ENCODE measurements at places on chromosomes 4 and X.
A peak's percentile ranks its signal among the peaks of the same experiment; 100 is the strongest.

DNA sequence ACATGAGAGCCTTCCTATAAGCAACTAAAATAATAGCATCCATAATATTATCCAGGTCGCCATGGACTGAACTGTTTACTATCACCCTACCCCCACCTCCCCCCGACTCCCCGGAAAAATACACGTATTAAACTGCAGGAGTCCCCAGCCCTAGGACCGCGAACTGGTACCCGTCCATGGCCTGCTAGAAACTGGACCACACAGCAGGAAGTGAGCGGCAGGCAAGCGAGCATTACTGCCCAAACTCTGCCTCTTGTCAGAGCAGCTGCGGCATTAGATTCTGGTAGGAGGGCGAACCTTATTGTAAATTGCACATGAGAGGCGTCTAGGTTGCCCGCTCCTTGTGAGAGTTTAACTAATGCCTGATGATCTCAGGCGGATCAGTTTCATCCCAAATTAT, 405.8 kb upstream of the ADGRL3 start:
- no peak for DNase-seq

- no peak for DNase-seq
Observed at GRCh38 chr4:128241425-128241913, 46.1 kb downstream of the PGRMC2 start.

- DNase-seq: no peak
Observed at GRCh38 chr4:14387647-14388046, 614.6 kb upstream of the CPEB2 start.

GRCh38 chrX:8067754-8068462, 103.2 kb downstream of the VCX2 start:
- no peak for DNase-seq

GRCh38 chrX:136048446-136048845, 63.2 kb downstream of the SLC9A6 start:
- DNase-seq: no peak

DNA sequence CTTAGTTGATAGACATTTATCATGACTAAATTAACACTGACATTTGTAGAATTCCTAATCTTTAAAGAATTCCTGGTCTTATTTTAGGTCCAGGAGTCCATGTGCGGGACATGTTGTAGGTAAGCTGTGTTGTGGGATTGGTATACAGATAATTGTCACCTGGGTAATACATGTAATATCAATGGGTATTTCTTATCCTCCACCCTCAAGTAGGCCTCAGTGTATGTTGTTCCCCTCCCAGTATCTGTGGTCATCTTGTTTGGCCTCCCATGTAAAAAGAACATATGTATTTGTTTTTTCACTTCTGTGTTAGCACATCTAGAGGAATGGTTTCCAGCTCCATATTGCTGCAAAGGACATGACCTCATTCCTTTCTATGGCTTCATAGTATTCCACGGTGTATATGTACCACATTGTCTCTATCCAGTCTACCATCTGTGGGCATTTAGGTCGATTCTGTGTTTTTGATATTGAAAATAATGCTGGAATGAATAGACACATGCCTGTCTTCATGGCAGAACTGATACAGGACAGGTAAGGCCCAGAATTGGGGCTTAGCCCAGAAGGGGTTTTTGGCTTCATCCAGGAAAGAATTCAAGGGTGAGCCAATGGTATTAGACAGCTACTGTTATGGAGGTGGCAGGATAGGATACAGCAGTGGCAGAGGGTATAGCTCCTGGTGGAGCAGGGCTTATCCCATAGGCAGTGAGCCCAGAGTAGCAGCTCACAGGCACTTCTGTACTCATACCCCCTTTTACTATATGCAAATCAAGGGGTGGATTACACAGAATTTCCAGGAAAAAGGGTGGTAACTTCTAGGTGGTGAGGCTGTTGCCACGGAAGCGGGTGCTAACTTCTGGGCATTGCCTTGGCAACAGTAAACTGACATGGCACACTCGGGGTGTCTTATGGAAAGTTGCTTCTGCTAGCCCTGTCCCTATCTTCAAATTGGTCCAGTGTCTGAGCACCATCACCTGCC, 66.1 kb upstream of the WDR1 start:
- DNase-seq: peak; percentile 36

DNA sequence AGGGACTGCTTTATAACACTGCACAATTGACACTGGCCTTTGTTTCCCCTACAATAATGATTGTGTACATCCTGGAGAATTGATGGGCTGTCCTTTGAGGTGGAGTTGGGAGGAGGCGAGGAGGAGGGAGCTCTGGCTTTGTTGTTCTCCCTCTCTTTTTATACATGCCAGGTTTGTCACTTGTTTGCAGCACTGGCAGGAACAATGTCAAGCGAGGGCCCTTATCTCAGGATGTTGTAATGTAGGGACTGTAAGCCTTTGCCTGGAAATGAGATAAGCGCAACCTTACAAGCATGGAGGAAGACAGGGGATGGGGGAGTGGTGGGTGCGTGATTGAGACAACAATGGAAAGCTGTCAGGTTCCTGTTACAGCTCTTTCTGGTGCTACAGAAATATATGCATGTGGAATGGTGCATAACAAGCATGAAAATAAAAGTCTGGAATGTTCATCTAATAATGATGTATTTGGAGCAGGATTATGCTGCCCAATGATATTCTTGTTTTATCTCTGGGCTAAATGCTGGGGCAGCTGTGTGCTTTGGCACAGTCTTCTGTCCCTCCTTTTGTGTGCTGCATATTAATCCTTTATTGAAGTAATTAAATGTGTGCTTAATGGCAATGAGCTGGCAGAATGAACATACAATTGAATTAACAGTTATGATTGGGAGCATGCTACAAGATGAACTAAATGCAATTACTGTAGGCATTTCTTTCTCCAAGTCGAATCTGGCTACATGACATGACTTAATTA, 294.4 kb downstream of the GPAT3 start:
- DNase-seq: no peak

- no peak for DNase-seq
Observed at GRCh38 chr4:111120191-111120590, 497.3 kb upstream of the PITX2 start.

- peak; percentile 68 for DNase-seq
Observed at GRCh38 chrX:1581132-1581531, 10.3 kb upstream of the AKAP17A start.

GRCh38 chr4:24793219-24794005, 2.0 kb upstream of the SOD3 start:
- peak; percentile 26 for DNase-seq

- no peak for DNase-seq
Observed at GRCh38 chrX:27162496-27162895, 300.6 kb downstream of the PPP4R3C start.

DNA sequence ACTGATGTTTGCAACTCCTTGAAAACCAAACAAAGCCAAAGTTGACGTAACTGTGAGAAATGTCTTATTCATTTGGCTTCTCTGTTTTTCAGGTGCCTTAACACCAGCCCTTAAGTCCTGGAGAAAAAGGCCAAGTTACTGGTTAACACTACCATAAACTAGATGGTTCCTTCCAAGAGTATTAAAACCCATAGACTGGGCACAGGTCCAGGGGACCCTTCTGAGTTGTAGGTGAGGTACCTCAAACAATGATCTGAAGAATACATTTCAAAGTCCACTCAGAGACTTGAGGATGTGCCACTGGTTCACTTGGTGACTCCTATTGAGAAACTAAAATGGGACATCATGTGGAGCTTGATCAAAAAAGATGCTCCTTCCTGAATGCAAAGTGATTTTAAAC, 87.0 kb downstream of the NKX6-1 start:
- no peak for DNase-seq

- DNase-seq: no peak
Observed at GRCh38 chr4:122895336-122895995, 26.9 kb downstream of the NUDT6 start.

GRCh38 chr4:21885770-21886169, 62.8 kb downstream of the KCNIP4 start:
- no peak for DNase-seq

GRCh38 chr4:74671080-74671698, 123.1 kb downstream of the BTC start:
- DNase-seq: peak; percentile 85

DNA sequence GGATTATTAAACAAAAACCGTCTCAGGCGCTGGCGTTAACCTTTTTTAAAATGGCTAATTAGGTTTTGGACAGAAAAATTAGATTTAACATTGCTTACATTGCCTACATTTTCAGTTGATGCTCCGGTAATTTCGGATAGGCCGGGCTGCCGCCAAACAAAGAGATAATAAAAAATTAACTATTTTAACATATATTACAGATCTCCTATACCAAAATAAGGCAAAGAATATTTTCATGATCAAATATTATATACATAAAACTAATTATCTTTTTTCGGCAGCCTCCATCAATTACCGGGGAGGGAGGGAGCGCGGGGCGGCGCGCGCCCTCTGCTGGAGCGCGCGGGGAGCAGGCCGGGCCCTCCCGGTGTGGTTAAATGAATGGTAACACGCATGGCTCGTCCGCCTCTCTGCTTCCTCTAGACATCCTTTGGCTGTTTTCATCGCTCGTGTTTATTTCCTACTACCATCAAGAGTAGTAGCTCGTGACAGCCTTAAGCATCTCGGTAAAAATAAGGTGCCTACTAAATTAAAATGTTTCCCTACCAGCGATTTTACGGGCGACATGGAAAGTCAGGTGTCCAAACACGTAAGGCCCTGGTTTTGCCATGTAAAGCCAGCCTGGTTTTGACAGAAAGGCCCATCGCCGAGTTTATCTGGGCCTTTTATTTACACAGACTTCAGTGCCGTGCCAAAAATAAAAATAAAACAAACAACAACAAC, 52.4 kb upstream of the TMEM33 start:
- peak; percentile 70 for DNase-seq

- peak; percentile 26 for DNase-seq
Observed at GRCh38 chrX:12702509-12703091, 88.6 kb upstream of the PRPS2 start.

- no peak for DNase-seq
Observed at GRCh38 chr4:106149911-106150310, 166.1 kb downstream of the TBCK start.

DNA sequence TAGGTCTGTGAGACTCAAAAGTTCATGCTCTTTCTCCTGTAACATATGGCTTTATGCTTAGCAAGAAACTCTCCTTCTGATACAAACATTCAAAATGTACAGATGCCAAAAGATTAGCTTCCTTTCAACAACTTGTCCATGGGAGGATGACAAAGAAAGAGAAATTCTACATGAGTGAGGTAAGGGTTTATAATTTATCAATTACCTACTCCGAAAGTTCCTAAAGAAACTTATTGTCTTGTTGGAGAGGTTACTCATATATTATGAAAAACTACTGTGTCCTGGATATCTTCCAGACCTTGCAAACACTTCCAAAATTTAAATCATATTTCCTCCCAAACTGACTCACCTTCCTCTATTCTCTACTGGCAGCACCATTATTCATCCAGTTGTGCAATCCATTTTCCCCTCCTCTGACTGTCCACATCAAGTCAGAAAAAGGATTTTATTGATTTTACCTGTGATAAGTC, 65.1 kb downstream of the ENPEP start:
- no peak for DNase-seq

DNA sequence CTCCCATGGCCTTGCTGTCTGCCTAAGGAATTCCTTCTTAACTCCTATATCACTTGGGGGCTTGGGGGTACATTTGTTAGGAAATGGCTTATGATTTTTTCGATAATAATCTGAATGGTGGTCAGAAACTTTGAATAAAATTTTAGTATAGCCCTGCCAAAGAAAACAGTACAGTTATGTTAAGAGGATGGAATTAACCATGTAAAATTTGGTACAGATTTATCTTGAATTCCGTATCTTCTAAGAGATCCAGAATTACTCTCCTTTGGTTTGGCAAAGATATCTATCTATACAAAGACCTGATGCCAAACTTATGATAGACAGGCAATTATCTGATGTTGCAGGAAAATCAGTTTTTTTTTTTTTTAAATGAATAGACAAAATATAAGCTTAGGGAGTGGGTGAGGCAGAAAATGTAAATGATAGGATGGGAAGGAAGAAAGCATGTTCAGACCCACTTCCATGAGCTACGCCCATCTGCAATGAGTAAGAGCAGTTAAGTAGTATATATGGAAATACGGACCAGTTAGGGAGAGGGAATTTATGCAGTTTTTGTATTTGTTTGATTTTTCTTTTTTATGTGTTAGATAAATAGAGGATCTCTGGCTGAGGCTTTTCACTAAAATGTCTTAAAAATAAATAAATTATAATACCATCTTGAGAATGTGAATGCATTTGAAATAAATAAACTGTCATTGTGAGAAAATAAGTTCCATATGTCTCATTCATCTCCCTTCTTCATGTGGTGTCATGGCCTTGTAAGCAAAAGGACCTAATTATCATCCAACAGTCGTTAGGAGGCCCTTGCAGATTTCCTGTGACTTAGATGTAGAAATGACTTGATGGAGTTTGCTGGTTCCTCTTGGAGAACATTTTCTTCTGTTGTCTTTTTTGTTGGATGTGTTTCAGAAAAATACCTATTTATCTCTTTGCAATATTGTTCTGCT, 389.6 kb downstream of the ARHGAP24 start:
- DNase-seq: no peak

- no peak for DNase-seq
Observed at GRCh38 chr4:177283167-177283566, 26.5 kb upstream of the NEIL3 start.

- DNase-seq: no peak
Observed at GRCh38 chr4:139844057-139844456, 178.4 kb downstream of the MGST2 start.

DNA sequence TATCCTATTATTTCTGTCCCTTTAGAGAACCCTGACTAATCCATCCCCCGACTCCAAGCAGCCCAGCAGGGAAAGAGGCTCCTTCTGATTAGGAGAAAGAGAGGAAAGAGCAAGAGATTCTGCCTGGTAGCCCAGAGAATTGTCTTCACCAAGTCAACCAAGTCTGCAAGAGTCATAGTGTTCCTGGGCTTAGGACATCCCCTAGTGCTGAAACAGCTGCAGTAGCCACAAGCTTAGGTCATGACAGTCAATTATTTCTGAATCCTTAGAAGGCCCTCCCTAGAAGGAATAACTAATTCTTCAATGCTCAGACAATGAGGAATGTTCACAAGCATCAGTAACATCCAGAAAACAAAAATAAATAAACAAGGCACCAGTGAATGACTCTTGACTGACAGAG, 480.3 kb upstream of the GRIA3 start:
- no peak for DNase-seq

- DNase-seq: no peak
Observed at GRCh38 chrX:115337491-115338144, 48.1 kb downstream of the LUZP4 start.

GRCh38 chrX:115561605-115562479, 868 bp downstream of the PLS3 start:
- peak; percentile 45 for DNase-seq

- no peak for DNase-seq
Observed at GRCh38 chrX:113651306-113651705, 810.7 kb upstream of the AMOT start.

- DNase-seq: no peak
Observed at GRCh38 chr4:3469386-3470243, 6.5 kb downstream of the DOK7 start.

- no peak for DNase-seq
Observed at GRCh38 chr4:100168521-100168920, 21.7 kb downstream of the DDIT4L start.

GRCh38 chr4:55993994-55994663, 45.4 kb downstream of the CEP135 start:
- DNase-seq: no peak

- no peak for DNase-seq
Observed at GRCh38 chr4:139718358-139718757, 52.7 kb downstream of the MGST2 start.
